ENCODE measurements at places on chromosomes 5 and 9.
A peak's percentile ranks its signal among the peaks of the same experiment; 100 is the strongest.

GRCh38 chr9:127854184-127854806, at the start of gene ENG:
ENG (minus strand) TSS chr9:127854658; CDS start chr9:127854355, 303 bp downstream.
- peak; percentile 90 for DNase-seq

- no peak for DNase-seq
Measured at GRCh38 chr5:158724521-158725188, 375.1 kb downstream of the EBF1 start.

DNA sequence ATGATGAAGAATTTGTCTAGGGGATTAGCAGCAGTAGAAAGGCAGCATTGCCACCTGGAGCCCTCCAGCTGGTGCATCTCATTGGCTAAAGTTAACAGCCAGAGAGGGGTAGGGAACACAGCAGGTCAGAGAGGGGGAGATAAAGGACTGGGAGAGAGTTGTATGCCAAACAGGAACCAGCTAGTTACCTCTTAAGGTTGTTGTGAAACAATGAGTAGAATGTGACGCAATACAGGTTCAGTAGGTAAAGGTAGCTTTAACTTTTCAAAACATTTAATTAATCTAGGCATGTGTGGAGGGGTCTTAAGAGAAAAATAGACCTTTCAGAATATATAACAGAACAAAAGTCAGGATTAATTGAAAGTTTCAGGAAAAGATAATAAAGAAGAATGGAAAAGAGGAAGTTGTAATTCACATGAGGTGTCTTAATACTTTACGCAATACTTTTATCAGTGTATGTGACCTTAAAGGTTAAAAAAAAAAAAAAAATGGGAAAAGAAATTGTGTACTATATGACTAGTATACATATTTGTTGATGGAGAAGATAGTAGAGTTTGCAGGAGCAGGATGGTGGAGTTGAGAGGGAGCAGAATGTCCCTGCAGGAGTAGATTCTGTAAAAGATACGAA, 14.3 kb downstream of the FBXO38 start:
- no peak for DNase-seq

GRCh38 chr5:72328172-72328571, 8.0 kb downstream of the PTCD2 start:
- no peak for DNase-seq

- peak; percentile 65 for DNase-seq
Measured at GRCh38 chr5:68170826-68171558, 44.6 kb upstream of the PIK3R1 start.

- DNase-seq = no peak
Measured at GRCh38 chr5:133425222-133425621, 187.1 kb downstream of the FSTL4 start.

DNA sequence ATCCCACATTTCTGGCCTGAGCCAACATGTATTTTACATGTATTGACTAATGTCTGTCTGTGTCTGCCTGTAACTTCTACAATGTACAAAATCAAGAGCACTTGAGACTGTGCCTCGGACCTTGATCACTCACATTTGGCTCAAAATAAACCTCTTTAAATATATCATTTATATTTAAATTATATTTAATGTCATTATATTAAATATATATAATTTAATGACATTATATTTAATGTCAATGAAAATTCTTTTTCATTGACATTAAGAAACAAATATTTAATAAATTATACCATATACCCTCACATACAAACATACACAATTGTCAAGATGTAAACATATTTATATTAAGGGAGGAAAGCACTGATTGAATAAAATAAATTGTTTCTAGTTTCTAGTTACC, 1099.8 kb upstream of the CDH18 start:
- DNase-seq = no peak

GRCh38 chr9:71333321-71333720, 211.9 kb upstream of the TRPM3 start:
- DNase-seq = no peak

DNA sequence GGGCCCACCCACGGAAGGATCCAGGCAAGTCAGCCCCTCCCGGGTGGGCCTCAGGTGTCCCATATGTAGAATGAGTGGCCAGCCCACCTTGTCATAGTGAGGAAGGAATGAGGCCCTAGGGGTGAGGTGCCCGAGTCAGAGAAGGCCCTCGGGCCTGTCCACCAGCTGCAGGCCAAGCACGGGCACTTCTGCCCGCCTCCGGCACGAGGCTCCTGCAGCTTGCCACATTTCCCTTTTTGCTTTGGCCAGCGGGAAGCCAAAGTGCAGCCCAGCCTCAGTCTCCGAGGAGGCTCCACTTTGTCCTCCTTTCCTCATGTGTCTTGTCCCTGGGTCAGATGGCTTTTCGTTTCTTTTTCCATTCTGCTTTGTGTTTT, 72.9 kb downstream of the PSMB7 start:
- DNase-seq = no peak

DNA sequence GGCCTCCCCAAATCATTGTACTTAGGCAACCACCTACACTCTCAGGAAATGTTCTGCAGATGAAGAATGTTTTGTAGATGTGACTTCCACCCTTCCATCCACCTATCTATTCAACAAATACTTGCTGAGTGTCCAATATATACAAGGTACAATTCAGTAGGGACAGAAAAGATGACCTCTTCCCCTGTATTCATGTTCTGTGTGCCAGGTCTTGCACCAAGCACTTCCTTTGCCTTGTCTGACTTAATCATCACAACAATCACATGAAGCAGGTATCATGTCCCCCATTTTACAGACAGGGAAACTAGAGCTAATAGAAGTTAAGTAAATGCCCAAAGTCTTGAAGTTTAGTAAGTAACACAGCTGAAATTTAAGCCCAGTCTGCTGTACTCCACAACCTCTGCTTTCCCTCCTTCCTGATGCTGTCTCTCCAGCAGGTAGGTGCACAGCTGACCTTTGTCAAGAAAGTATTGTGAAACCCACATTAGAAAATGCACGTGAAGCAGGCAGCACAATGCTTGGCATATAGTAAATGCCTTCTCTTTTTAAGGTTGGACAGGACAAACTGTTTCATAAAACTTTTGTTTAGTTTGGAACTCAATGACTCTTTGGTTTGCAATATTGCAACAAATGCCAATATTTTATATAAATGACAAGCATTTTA, 296.5 kb downstream of the DEPDC1B start:
- no peak for DNase-seq

GRCh38 chr5:73443829-73444498, 4.6 kb downstream of the FOXD1 start:
- no peak for DNase-seq

- DNase-seq = no peak
Measured at GRCh38 chr5:159459951-159460538, 129.8 kb upstream of the IL12B start.
